ENCODE measurements at places on chromosomes 1 and 21.

GRCh38 chr1:28437924-28438699 is 67.7 kb upstream of the RCC1 start:
- peak; percentile 39 for DNase-seq

- DNase-seq = no peak
Measured at GRCh38 chr1:98904684-98905083, 100.0 kb downstream of the PLPPR5 start.

DNA sequence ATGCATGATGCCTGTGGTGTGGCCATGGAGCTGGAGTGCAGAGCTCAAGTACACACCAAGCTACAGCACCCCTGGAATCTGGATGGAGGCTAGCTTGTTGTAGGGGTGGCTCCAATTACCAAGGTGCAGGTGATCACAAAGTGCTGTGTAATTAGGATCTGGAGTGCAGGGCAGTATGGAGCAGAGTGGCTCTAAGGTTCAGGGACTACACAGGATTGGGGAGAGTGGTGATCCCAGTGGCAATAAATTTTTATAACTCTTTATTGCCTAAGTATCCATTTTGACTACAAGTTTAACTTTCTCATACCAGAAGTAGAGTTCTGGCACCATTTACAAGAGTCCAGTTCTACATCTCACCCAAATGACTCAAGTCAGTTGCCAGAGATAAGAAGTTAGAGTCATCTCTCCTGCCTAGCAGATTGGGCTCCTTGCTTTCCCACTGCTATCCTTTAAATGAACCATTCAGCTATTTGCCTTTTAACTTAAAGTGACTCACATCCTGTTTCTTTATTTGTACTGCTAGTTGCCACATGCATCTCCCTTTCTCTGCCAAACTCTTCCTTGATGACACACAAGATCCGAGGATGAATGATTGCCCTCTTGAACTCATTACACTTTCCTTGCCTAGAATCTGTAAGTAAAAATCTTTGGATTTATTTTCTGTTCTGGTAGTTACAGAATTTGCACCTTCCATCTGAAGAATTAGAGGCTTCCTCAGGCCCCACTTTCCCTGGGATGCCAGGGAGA is 427.2 kb downstream of the KCNT2 start:
- no peak for DNase-seq

DNA sequence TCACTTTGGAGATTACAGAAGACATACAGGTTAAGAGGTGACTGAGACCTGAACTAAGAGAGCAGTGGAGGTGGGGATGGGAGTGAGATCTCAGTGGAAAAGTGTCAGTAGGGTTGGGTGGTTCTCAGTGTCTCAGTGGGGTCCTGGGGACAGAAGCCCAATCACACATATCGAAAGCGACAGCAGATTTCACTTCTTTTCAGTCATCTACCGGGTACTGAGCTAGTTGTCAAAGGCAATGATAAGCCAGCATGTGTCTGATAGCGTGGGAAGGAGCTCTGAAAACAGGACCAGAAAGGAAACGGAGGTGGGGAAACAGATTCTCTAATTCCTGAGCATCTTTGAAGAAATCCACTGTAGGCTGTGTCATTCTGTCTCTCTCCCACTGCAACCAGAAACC is 59.5 kb downstream of the RHOU start:
- peak; percentile 9 for DNase-seq

- no peak for DNase-seq
Measured at GRCh38 chr21:25036775-25037174, 570.5 kb downstream of the MRPL39 start.

DNA sequence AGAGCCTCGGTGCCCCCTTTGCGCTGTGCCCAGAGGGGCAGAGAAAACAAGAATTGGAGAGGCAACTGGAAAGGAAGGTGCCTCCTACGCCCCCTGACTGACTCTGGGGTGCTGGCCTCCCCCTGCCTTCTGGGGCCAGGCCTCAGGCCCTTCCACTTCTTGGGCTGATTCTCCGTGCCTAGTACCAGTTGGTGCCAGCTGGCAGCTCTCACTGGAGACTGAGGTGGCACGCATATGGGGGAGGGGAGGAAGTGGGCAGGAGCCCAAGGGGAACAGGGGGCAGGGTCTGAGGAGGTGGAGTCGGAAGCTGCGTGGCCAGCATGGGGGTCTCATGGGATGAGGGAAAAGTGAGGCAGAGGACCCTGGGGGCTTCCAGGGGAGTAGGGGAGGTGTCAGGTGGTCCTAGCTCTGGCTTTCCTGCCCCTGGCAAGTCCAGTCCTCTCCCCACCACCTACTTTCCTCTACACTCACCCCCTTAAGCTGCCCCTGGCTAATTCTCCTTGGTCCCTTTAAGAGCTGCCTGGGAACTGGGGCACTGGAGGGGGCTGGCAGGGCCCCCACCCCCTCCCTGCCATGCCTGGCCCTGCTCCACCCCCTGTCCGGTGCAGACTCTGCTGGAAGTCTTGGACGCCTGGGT is 6.5 kb upstream of the SEMA4A start:
- no peak for DNase-seq
